ENCODE measurements at places on chromosomes 2 and 18.

- DNase-seq, result peak; percentile 87
Measured at GRCh38 chr2:160294339-160294803, 94.3 kb upstream of the ITGB6 start.

DNA sequence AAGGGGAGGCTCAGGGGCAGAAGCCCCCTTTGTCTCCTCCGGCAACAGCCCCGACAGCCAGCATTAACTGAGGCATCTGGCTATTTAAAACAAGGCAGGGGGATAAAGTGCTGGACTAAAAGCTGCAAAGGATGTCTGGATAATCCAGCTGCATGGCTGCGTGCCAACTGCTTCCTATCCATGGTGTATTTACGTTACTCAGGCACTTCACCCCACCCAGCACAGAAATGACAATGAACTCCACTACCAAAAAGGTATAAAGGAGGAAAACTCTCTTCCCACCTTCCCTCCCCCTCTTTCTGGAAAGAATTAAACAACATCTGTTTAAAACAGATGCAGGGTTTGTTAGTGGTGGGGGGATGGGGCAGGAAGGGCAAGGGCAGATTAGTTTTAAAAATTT lies 82.5 kb downstream of the SPRED2 start:
- peak; percentile 66 for DNase-seq

DNA sequence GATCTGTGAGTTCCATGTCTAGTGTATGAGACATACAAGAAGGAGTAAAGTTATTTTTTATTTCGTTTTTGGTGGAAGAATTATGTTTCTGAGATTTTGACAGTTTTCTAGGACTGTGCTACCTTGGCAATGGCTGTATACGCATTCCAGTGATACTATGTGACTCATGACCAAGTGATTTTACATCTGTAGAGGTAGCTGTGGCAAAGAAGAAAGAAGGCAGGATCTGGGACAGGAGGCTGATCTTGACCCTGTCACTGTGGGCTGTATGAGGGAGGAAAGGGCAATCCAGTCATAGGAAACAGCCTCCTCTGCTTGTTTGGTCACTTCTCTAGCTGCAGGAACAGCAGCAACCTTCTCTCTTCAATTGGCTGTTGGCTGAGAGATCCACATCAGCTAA lies 44.0 kb upstream of the PDCL3 start:
- no peak for DNase-seq

DNA sequence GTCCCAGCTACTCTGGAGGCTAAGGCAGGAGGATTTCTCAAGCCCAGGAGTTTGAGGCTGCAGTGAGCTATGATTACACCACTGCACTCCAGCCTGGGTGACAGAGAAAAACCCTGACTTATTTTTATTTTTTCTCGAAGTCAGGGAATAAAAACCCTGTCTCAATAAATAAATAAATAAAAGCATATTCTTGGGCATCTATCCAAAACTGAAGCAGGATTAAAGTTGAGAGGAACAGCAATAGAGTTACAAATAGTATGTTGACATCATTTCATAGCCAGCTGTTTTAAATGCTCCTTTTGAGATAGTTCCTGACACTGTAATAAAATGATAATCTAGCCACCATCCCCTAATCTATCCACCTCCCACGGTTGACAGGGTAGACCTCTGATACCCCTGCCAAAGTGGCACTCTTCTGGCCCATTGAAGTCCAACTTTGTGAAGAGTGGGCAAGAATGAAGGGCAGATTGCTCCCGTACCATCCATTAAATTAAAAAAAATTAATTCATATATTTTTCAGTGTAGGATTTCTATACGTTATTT lies 42.3 kb upstream of the LPIN2 start:
- DNase-seq, result no peak

Data from AG10803 (cell line).